Breast epithelium (tissue), 4 donors: ENCODE measurements at places on chromosomes 13 and 19. TPM values are rescaled to one million over a fixed set of nuclear protein-coding genes. Genes with fewer than 3 reads are reported as not detected.

GRCh38 chr13:114279146-114279545 lies 2.3 kb upstream of the UPF3A start:
- DNase-seq, result no peak

DNA sequence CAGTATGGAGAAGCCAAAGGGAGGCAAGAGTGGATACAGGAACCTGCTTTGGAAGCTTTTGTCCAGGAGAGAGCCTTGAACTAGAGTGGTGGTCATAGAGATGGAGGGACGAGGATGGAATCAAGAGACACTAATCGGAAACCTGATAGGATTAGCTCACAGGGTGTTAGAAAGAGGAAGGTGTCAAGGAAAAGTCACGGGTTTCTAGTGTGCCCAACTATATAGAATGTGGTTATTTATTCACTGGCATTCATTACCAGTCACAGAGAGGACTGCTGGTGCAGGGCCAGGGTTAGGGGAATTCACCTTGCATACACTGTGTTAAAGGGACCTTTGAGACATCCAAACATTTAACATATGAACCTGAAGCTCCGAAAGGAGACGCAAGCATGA lies 43.4 kb upstream of the URAD start:
- no peak for DNase-seq

- DNase-seq, result peak; percentile 18
These were observed 754.5 kb downstream of the DIAPH3 start for GRCh38 chr13:59409211-59409610.

- no peak for DNase-seq
These were observed 175.2 kb downstream of the ENOX1 start for GRCh38 chr13:43611281-43612273.

Gene KCNC3
- 1.6 TPM for total RNA-seq
